ENCODE measurements at places on chromosomes 5 and 9.

DNA sequence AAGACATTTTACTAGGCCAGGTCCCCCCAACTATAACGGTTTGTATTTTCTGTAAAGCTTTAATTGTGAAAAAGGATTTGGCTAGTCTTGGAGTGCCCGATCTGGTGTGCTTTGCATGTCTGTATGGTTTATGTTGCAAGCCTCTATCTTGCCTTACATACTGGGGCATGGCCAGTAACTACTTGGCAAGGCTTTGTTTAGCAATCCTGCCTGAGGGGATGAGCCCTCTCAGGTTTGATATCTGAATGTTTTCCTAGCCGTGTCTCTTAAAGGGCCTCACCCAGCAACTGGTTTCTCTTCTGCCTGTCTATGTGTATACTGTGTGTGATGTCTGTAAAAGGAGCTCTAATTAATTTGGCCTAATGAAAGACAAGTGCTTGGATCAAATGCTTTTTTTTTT, 61.3 kb upstream of the SPINK5 start:
- DNase-seq = no peak

DNA sequence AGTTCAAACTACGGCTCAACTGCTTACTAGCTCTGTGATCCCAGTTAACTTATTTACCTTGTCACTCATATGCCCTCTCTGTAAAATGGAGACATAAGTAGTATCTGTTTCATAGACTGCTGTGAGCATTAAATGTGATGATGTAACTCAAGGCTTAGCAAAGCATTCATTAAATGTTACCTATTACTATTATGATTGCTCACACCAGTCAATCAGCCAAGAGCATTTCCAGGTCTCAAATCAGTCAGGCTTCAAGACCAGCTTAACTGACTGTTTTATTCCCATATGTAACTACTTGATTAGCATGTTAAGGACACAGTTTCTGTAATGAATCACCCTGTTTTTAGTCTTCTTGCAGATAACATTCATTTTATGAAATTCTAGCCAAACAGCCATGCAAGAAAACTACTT, 413.3 kb downstream of the MLLT3 start:
- DNase-seq = no peak

GRCh38 chr9:104769655-104770054, 5.7 kb downstream of the NIPSNAP3B start:
- no peak for DNase-seq

DNA sequence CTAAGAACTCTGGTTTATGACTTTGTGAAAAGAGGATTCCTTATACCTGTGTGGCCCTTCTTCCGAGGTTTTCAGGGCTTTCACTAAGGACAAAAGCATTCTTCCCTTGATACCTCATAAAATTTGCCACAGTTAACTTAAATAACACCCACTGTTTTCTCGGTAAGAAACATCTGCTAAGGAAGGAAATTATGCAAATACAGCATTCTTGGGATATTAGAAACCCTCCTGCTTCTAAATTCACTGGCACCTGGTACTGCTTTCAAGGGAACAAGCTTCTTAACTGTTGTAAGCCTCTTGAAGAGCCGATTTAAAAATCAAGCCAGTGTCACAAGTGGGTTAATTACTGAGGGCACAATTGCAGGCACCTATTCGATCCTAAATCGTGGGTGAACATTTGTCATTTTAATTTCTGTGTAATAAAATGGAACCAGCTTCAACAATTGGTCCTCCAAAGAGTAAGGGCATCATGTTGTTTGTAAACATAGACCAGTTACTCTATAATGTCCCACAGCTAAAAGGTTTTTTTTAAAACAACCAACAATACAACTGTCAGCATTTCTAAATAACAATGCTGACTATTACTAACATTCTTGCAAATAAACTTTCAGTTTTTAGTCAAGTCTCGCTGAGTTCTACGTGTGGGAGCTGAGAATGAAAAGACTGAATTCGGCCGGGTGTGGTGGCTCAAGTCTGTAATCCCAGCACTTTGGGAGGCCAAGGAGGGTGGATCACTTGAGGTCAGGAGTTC, 26.6 kb downstream of the AK3 start:
- DNase-seq = no peak

DNA sequence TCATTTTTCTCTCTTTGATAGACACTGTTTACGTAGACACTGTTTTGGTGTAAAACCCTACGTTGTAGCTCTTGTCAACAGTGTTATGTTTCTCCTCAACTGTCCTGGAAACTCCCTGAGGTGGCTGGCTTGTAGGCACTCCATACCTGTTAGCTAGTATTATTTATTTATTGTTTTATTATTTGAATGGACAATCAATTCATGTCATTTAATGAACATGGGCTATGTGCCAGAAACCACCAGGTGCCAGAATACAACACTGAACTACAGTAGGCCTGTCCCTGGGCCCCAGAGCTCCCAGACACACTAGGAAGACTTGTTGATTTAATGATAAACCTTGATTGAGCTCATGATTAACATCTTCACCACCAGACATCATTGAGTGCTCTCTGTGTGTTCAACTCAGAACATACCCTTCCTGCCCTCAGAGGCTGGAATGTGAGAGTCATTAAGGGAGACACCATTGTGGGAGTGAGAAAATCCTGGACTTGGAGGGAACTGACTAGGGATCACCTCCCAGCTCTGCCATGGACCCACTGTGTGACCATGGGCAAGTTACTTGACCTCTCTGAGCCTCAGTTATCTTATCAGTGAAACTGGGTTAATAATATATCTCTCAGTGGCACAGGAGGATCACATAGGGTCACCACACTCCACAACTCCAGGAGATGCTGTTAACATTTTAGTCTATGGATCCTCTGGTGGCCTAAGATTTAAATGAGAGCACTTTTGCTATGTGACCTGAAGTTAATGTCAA, 19.2 kb downstream of the IRF1 start:
- DNase-seq = no peak

GRCh38 chr5:127586811-127587210, 62.1 kb upstream of the CTXN3 start:
- DNase-seq = no peak

GRCh38 chr9:76200315-76200714, 193.9 kb downstream of the RFK start:
- DNase-seq = no peak

- DNase-seq = peak; percentile 84
Observed at GRCh38 chr5:150350524-150351344, 6.8 kb upstream of the TCOF1 start.

DNA sequence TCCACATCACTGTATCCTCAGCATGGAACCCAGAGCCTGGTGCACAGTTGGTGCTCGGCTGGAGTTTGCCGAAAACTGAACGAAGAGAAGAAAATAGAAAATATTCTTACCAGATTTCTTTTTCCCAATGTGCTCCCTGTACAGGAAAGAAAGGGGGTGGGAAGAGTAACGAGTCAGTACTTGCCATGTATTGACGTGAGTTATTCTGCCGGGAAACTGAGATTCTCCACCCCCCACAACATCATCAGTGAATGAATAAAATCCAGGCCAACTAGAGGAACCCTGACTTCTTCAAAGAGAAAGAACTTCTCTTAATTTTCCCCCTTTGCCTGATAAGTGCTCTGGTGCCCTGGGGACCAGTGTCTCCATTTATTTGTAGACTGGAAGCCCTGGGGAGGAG, 80.6 kb downstream of the SH3PXD2B start:
- no peak for DNase-seq
